ENCODE measurements at places on chromosomes 4 and X. TPM values are rescaled to one million over a fixed set of nuclear protein-coding genes. Genes with fewer than 3 reads are reported as not detected.

DNA sequence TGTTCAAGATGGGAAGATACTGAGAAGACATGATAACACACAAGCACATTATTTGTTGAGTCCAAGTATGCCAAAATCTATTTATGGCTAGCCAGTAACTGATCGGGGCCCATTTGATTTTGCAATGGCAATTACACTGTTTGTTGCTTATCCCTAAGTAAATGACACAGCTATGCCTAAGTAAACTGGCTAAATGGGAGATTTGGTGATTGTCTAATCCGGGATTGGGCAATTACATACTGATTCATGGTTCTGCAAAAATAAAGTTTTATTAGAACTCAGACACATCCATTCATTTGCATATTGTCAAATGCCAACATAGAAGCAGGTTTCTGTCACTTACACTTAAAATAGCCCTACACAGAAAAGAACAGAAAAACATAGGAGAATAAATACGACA lies 140.2 kb upstream of the TBL1X start:
- DNase-seq: no peak
- H3K27ac ChIP-seq: no peak overlapping the region
- no peaks in the 10 kb centered on the region for H3K4me1 ChIP-seq
- H3K36me3 ChIP-seq: no peaks in the 10 kb centered on the region

DNA sequence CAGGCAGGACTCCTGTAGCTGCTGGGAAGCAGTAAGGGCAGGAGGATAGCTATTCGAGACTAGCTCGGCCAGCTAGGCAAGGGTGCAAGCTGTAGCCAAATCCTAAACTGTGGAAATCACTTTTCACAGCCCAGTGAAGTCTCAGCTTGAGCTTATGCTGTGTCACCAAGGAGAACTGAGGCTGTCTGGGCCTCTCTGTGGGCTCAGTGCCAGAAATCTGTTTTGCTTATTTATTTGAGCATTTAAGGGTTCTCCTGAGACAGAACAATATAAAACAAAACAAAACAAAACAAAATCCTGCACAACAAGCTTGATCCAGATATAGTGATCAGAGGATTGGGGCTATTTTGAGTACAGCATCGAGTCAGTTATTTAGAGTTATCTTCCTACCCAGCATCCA lies 97.5 kb downstream of the FANCB start:
- no peak overlapping the region for H3K4me3 ChIP-seq
- no peak overlapping the region for H3K27ac ChIP-seq
- H3K4me1 ChIP-seq: no peaks in the 10 kb centered on the region
- no peaks in the 10 kb centered on the region for H3K36me3 ChIP-seq
- H3K27me3 ChIP-seq: no peaks in the 10 kb centered on the region

DNA sequence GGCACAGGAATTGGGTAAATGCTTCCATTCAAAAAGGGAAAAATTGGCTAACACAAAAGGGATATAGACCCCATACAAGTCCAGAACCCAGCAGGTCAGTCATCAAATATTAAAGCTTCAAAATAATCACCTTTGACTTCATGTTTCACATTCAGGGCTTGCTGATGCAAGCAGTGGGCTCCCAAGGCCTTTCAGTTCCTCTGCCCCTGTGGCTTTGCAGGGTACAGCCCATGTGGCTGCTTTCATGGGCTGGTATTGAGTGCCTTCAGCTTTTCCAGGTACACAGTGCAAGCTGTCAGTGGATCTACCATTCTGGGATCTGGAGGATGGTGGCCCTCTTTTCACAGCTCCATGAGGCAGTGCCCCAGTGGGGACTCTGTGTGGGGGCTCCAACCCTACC lies 253.0 kb downstream of the TECRL start:
- no peaks in the 10 kb centered on the region for H3K27me3 ChIP-seq
- H3K4me3 ChIP-seq: no peak overlapping the region
- H3K27ac ChIP-seq: no peak overlapping the region
- H3K4me1 ChIP-seq: no peaks in the 10 kb centered on the region
- DNase-seq: no peak
- H3K36me3 ChIP-seq: no peaks in the 10 kb centered on the region

Gene CT45A3
- not detected for total RNA-seq

Gene PDGFRA
- 32.6 TPM for total RNA-seq

Gene SOX3
- not detected for total RNA-seq

Gene IBSP
- not detected for total RNA-seq

Data from right lobe of liver (tissue), 6 donors.